Activated CD8-positive, alpha-beta memory T cell treated with anti-CD3 and anti-CD28 coated beads for 1 hour (primary cell): ENCODE measurements at places on chromosomes 5 and 9.

GRCh38 chr5:67561151-67561932 is 364.7 kb upstream of the CD180 start:
- no peak for DNase-seq

DNA sequence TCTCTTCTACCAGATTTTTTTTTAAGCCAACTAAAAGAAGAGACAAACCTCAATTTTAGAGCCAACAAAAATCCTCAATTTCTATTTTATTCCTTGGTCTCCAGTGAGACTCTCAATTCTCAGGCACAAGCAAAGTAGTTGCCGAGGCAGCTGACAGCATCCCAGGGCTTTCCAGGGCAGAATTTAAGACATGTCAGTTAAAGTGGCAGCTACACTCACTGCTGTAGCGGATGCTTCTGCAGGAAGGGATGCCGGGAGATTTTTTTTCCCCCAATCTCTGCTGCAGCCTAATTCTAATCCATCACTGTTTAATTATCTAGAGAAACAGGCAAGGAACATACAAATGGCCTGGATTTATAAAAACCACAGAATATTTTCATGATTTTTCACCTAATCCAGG is 57.0 kb downstream of the TTC39B start:
- DNase-seq, result no peak

GRCh38 chr5:34833090-34833489 is 5.9 kb upstream of the TTC23L start:
- DNase-seq, result no peak

DNA sequence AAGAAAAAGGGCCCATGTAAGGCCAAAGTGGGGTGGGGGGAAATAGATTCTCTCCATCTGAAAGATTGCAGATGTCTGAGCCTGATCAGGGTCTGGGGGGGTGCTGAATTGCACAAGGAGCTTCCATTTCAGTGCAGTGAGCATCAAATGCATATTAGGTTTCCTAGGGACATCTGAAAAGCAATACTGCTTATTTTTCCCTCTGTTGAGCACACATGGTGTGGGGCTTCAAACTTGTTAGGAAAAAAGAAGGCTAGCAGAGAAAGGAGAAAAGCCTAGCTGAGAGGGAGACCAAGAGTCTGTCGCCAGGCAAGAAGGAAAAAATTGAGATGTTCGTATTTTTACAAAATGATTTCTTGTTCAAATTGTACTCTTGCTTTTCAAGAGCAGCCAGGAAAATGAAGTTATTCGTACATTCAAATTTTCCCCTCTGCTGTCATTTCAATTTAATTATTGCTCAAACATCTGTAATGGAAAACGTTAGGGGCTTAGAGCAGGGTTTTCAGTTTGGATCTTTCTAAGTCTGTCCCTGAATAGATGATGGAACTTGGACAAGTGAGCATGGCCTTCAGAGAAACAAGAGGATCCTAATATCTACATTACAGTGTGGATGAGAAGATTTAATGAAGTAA is 191.9 kb upstream of the GAS1 start:
- DNase-seq, result no peak

- DNase-seq, result no peak
Measured at GRCh38 chr9:20316372-20316771, 305.9 kb downstream of the MLLT3 start.
